ENCODE measurements at places on chromosomes 2 and 18. TPM values are rescaled to one million over a fixed set of nuclear protein-coding genes. Genes with fewer than 3 reads are reported as not detected.
A peak's percentile ranks its signal among the peaks of the same experiment; 100 is the strongest.

DNA sequence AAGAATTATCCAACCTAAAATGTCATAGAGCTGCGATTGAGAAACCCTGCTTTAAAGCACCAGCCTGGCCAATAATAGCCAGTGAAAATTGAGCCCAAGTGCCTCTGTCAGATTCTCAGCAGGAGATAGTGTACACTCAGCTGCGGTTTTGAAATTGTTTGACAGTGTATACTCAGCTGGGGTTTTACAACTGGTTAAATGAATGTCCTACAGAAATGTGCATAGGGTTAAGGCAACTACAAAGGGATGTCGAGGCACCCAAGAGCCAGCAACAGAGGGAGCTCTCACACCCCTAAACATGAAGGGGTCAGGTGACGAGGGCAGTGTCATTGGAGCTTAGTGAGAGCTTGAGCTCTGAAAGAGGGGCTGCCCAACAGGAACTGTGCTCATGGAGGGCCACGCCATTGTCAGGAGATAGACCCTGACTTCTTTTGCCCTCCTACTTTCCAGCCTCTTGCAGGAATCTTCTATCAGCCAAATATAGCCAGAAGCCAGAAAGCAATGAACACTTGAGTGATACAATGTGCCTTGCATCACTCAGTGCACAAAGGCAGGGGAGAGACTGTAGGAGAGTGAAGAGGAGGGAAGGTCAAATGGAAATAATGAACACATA is 15.1 kb downstream of the ACTG2 start:
- DNase-seq, result no peak
- no peaks in the 10 kb centered on the region for H3K4me1 ChIP-seq
- no peak overlapping the region for H3K4me3 ChIP-seq
- H3K36me3 ChIP-seq, result peaks cover 46% of the 10 kb centered on the region

GRCh38 chr2:63300835-63301234 is 250.2 kb downstream of the OTX1 start:
- H3K4me1 ChIP-seq, result no peaks in the 10 kb centered on the region
- H3K27ac ChIP-seq, result no peak overlapping the region
- no peaks in the 10 kb centered on the region for H3K36me3 ChIP-seq
- H3K4me3 ChIP-seq, result no peak overlapping the region
- DNase-seq, result no peak

Gene DDX18
- 63.8 TPM for total RNA-seq

GRCh38 chr2:159160412-159160811 is 126.1 kb downstream of the WDSUB1 start:
- H3K4me1 ChIP-seq, result peaks cover 12% of the 10 kb centered on the region
- H3K27me3 ChIP-seq, result no peaks in the 10 kb centered on the region
- H3K36me3 ChIP-seq, result peaks cover 68% of the 10 kb centered on the region
- H3K4me3 ChIP-seq, result no peak overlapping the region
- no peak for DNase-seq

Gene TMEM247
- total RNA-seq, result not detected

- H3K27me3 ChIP-seq, result no peaks in the 10 kb centered on the region
- H3K4me3 ChIP-seq, result no peak overlapping the region
- no peak for DNase-seq
- peaks cover 25% of the 10 kb centered on the region for H3K36me3 ChIP-seq
Measured at GRCh38 chr18:22974001-22974400, 40.9 kb downstream of the RBBP8 start.

Gene OXER1
- total RNA-seq, result not detected

Gene PPP1R1C
- not detected for total RNA-seq

Gene RBM44
- 0.08 TPM for total RNA-seq

DNA sequence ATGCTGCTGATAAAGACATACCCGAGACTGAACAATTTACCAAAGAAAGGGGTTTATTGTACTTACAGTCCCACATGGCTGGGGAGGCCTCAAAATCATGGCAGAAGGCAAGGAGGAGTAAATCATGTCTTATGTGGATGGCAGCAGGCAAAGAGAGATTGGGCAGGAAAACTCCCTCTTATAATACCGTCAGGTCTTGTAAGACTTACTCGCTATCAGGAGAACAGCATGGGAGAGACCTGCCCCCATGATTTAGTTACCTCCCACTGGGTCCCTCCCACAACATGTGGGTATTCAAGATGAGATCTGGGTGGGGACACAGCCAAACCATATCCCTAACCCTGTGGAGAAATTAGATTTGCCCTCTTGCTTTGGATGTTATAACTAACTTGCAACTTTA is 1068.0 kb upstream of the ZEB2 start:
- H3K4me3 ChIP-seq, result no peak overlapping the region
- no peaks in the 10 kb centered on the region for H3K36me3 ChIP-seq
- no peak for DNase-seq
- no peak overlapping the region for H3K27ac ChIP-seq
- no peaks in the 10 kb centered on the region for H3K4me1 ChIP-seq

DNA sequence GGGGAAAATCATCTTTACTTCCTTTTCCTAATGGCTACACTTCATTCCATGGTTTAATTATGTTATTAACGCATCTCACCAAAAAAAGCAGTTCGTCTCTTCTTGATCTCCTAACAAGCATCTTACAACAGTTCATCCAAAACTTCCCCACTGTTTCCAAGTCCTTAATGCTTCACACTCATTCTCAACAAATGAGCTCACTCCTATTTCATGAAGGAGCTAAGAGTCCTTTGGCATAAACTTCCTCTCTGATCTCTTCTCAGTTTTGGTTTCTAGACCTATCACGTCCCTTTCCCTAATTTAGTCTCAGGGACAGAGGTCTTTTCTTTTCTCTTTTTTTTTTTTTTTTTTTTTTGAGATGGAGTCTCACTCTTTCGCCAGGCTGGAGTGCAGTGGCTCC is 205.9 kb upstream of the SLC39A10 start:
- no peaks in the 10 kb centered on the region for H3K27me3 ChIP-seq
- no peaks in the 10 kb centered on the region for H3K36me3 ChIP-seq
- no peak overlapping the region for H3K27ac ChIP-seq

DNA sequence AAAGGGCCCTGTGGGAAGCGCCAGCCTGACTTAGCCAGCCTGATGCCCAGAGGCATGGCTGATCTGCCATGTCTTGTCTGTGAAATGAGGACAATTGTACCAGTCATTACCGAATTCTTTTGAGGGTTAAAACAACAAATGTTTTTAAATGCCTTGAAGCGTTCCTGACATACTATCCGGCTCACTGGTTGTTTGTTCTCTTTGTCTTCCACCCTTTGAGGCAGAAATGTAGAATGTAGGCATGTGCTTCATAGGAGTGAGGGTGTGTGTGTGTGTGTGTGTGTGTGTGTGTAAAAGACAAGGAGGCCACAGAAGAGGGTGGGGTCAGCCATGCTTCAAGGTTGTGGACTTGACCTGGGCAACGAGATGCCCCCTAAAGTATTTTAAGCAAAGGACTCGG is 35.5 kb downstream of the TGFBRAP1 start:
- no peaks in the 10 kb centered on the region for H3K27me3 ChIP-seq
- H3K4me3 ChIP-seq, result no peak overlapping the region
- H3K27ac ChIP-seq, result peak overlapping the region; percentile 73
- DNase-seq, result peak; percentile 83
- peaks cover 61% of the 10 kb centered on the region for H3K4me1 ChIP-seq

DNA sequence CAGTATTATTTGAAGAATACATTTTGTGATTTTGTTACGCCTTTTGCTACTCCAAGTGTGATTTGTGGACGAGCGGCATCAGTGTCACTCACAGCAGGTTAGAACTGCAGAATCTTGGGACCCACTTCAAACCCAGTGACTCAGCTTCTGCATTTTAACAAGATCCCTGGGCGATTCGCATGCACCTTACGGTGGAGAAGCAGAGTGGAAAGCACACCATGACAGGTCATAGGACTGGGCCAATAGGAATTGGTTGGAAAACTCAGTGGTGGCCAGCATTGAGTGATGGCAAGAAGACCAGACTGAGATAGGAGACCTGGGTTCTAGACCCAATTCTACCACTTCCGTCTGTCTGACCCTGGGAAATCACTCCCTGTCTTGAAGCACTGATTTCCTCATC is 26.3 kb downstream of the CTLA4 start:
- no peak overlapping the region for H3K27ac ChIP-seq
- H3K36me3 ChIP-seq, result no peaks in the 10 kb centered on the region
- H3K27me3 ChIP-seq, result no peaks in the 10 kb centered on the region
- no peak for DNase-seq
- no peak overlapping the region for H3K4me3 ChIP-seq
- H3K4me1 ChIP-seq, result no peaks in the 10 kb centered on the region

DNA sequence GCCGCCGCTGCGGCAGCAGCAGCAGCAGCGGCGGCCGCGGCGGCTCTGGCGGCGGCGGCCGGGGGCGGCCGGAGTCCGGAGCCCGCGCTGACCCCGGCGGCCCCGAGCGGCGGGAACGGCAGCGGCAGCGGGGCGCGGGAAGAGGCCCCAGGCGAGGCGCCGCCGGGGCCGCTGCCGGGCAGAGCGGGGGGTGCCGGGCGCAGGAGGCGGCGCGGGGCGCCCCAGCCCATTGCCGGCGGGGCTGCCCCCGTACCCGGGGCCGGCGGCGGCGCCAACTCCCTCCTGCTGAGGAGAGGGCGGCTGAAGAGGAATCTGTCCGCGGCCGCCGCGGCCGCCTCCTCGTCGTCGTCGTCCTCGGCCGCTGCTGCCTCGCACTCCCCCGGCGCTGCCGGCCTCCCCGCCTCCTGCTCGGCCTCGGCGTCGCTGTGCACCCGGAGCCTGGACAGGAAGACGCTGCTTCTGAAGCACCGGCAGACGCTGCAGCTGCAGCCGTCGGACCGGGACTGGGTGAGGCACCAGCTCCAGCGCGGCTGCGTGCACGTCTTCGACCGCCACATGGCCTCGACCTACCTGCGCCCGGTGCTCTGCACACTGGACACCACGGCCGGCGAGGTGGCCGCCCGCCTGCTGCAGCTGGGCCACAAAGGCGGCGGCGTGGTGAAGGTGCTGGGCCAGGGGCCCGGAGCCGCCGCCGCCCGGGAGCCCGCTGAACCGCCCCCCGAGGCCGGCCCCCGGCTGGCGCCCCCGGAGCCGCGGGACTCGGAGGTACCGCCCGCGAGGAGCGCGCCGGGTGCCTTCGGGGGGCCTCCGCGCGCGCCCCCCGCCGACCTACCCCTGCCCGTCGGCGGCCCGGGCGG is 646 bp downstream of the PHLPP1 start:
- H3K27me3 ChIP-seq, result no peaks in the 10 kb centered on the region
- peak overlapping the region; percentile 69 for H3K27ac ChIP-seq
- peaks cover 7% of the 10 kb centered on the region for H3K36me3 ChIP-seq

- no peaks in the 10 kb centered on the region for H3K27me3 ChIP-seq
- H3K36me3 ChIP-seq, result no peaks in the 10 kb centered on the region
- no peaks in the 10 kb centered on the region for H3K4me1 ChIP-seq
- no peak overlapping the region for H3K4me3 ChIP-seq
Measured at GRCh38 chr2:48397846-48398245, 132.1 kb upstream of the STON1 start.

DNA sequence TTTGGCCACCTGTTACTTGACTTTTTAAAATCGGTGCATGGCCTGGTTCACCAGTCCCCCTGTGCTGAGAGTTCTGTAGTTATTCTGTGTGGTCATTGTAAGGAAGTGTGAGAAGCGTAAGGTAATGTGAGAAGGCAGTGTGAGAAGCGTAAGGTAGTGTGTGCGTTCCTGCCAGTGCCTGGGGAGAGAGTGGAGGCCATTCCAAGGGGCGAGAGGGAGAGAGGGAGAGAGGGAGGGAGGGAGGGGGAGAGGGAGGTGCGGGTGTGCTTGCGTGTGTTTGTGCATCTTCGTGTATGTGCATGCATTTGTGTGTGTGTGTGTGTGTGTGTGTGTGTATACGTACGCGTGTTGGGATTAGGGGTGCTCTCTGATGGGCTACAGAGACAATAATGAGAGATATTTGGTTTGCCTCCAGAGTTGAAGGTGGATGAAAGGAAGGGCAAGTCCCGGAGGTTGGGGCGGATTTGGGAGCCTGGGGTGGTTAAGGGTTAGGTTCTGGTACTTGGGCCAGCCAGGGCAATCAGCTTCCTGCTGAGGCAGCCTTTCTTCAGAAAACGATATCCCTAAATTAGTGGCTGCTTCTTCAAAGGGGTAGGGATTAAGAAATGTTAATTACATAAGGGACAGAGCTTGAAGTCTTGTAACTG is 53.7 kb downstream of the SGPP2 start:
- H3K27ac ChIP-seq, result no peak overlapping the region
- no peak overlapping the region for H3K4me3 ChIP-seq
- H3K4me1 ChIP-seq, result no peaks in the 10 kb centered on the region
- H3K36me3 ChIP-seq, result no peaks in the 10 kb centered on the region
- peaks cover 5% of the 10 kb centered on the region for H3K27me3 ChIP-seq
- no peak for DNase-seq

Gene CFC1
- not detected for total RNA-seq

- H3K4me1 ChIP-seq, result peaks cover 36% of the 10 kb centered on the region
- H3K27me3 ChIP-seq, result no peaks in the 10 kb centered on the region
- no peak for DNase-seq
- H3K4me3 ChIP-seq, result peak overlapping the region; percentile 85
- peak overlapping the region; percentile 97 for H3K27ac ChIP-seq
- peaks cover 22% of the 10 kb centered on the region for H3K36me3 ChIP-seq
Measured at GRCh38 chr2:160490733-160491685, 2.6 kb downstream of the RBMS1 start.

DNA sequence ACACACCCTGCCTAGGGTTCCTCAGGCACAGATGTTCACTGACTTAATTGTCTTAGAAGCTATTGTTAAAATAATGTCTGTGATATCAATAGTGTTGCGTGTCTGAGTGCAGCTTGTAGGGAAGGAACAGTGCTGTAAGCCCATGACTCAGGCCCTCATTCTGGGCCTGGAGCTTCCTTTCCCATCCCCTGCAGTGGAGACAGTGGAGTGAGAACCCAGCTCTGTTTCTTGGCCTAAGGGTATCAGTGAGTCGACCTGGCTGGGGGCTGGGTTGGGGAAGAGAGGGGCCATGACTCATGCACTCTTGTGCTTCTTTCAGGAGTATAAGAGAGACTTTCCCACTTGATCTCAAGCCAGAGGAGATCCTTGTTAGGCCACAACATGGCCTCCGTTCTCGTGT is 106.8 kb downstream of the HRH4 start:
- H3K4me1 ChIP-seq, result no peaks in the 10 kb centered on the region
- no peak for DNase-seq
- H3K4me3 ChIP-seq, result no peak overlapping the region
- H3K27me3 ChIP-seq, result no peaks in the 10 kb centered on the region
- H3K36me3 ChIP-seq, result no peaks in the 10 kb centered on the region

Gene IL37
- total RNA-seq, result not detected

DNA sequence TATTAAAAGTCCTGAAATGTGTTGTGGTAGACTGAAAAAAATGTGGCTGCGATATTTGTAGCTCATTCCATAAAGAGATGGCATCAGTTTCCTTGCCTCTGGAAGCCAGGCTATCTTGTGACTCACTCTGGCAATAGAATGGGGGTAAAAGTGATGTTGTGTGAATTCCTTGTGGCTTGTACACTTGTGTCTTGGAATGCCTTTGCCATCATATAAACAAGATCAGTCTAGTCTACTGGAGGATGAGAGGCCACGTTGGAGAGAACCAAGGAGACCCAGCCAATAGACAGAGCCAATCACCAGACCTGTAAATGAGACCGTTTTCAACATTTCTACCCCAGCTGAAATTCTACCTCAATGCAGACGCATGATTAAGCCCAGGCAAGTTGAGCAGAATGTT is 254.1 kb downstream of the TRIB2 start:
- H3K27ac ChIP-seq, result no peak overlapping the region
- H3K4me3 ChIP-seq, result no peak overlapping the region
- peak; percentile 57 for DNase-seq
- H3K36me3 ChIP-seq, result no peaks in the 10 kb centered on the region

All from SJSA1 (cell line).